ENCODE measurements at places on chromosomes 13 and 19.

- DNase-seq, result peak; percentile 12
These were observed 21.3 kb downstream of the VRK3 start for GRCh38 chr19:50003810-50004419.

- no peak for DNase-seq
These were observed 1.1 kb downstream of the SHISA2 start for GRCh38 chr13:26050568-26051230.

DNA sequence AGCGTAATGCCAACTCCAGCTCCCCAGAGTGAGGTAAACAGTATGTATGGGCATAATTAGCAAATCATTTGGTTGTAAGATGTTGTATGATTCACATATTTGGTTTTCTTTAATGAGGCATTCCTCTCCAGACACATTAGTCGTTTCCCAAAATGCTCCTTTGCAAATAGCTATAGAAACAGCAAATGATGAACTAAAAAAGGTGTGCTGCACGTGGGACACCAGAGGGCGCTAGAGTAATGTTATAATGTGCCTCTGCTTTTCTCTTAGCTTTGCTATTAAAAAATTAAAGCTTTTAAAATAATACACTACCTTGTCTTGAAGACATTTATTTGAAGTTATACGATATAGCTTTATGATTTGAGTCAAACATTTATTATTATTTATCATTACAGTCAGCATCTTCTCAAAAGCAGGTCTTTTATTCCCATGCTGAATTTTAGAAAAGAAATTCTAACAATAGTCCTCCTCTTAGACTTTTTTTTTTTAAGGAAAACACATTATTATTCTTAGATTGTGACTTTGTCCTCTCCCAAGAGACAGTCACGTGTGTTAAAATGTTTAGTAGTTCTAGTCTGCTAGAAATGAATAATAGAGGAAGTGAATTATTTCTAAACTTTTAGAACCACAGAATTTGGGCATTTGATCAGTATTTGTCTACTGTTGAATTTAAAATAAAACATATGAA, 121.6 kb upstream of the FRY start:
- peak; percentile 71 for DNase-seq

DNA sequence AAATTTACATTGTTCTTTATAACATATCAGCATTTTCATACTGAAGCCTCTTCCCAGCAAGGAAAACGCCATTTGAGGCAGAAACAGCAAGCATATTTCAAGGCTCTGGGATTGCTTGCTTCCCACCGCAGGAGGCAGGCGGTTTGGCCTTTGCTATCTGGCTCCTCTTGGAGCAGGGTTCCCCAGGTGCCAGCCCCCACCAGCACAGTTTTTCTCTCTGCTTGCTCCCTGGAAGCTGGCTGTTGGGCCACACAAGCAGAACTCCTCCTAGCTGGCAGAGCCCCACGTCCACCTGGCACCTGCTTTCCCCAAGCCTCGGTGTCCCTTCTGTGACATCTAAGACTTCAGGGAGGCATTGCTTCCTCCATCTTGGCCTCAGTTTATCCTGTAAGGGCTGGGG, 16.7 kb downstream of the GATAD2A start:
- no peak for DNase-seq

DNA sequence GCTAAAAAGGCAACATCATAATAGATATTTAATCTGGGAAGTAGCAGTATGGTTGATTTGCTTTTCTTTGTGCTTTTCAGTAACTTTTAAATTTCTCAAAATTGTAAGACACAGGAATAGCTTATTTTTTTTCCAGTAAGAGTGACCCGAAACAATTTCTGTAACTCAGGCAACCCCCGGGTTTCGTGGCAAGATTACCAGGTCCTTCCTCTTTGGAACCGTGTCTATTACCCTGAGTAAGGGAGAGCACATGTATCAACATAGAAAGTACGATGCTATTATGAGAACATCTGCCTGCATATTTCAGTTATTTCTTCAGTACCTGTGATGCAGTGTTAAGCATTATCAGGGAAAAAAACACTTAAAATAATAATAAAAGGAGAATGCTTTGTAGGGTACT, 64.1 kb downstream of the DOCK9 start:
- DNase-seq, result no peak

DNA sequence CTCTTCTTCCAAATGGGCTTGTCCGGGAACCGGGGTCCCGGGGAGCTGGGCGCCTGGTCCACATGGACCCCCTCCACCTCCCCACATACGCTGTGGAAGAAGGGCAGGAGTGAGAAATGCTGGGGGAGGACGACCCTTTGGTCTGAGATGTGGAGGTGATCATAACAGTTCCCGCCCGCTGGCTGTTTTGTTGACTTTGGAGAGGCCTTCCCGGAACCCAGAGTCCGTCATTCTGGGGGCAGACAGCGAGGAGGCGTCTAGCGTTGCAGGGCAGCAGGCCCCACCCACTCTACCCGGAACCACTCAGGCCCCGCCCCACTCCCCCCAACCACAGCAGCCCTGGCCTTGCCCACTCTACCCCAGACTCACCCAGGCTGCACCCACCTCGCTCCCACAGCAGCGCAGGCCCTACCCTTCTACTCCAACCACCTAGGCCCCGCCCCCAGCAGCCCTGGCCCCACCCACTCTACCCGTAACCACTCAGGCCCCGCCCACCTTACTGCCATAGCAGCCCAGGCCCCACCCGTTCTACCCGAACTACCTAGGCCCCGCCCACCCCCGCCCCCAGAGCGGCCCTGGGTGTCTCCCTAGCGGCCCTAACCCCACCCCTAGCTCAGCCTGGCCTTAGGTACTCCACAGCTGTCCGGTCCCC, 7.1 kb downstream of the GPR108 start:
- peak; percentile 25 for DNase-seq

- no peak for DNase-seq
These were observed 99.7 kb upstream of the RXFP2 start for GRCh38 chr13:31639443-31640163.

GRCh38 chr13:98411013-98411412, 165.9 kb downstream of the STK24 start:
- DNase-seq, result no peak

DNA sequence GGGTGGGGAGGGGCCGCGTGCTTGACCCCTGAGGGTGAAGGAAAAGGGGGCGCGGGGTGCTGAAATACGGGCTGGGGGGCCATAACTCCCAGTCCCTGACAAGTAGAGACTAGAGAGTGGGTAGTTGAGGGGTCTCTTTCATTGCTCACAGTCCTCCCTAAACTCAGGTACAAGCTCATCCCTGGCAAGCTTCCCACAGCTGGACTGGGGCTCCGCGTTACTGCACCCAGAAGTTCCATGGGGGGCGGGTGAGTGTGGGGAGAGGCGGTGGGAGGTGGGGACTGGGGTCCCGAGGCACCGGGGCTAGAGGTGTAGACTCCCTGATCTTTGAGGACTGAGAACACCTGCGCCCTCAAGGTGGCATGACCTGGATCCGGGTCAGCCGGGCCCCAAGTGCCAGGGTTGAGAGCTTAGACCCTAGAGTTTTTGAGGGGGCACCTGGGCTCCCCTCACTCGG, 1.3 kb downstream of the ETV2 start:
- no peak for DNase-seq

DNA sequence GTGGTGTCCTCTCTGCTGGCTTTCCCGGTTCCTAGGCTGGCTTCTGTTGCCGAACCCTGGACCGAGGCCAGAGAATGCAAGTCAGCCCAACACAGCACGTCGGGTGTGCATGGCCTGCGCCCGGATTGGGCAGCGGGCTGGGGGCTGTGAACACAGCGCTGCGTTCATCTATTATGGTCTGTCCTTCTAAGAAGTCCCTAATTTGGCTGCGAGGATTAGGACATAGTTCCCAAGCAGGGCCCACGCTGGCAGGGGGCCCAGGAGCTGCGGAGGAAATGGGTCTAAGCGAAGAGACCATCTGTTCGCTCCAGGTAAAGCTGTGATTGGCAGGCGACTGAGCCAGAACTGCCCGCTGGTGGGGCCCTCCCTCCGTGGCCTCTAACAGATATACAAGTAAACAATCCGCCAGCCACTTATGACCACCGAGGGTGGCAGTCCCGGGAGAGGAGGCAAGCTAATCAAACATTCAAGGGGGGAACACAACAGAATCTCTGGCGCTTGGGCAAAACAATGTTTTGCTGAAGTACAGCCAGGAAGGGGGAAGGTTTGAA, 6.0 kb downstream of the SYCE2 start:
- DNase-seq, result no peak

DNA sequence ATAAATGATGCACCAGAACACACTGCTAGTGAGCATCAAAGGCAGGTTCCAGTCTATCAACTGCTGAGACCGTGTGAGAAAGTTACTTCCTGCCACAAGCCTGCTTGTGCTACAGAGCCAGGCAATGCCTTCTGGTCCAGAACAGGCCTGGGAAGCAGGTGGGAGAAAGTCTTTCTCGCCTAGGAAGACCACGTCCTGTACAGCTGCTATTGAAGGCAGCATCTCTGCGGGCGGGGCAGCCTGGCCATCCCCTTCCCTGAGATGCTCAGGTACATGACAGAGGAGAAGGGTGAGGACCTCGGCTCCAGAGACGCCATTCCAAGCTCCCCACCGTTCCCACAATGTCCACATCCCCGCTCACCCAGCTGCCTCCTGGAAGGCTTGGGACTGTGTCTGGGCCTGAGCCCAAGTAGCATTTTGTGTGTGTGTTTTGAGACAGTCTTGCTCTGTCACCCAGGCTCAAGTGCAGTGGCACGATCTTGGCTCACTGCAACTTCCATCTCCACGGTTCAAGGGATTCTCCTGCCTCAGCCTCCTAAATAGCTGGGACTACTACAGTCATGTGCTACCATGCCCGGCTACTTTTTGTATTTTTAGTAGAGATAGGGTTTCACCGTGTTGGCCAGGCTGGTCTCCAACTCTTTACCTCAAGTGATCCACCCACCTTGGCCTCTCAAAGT, 3.4 kb downstream of the RFX1 start:
- DNase-seq, result peak; percentile 75

- DNase-seq, result no peak
These were observed 30.8 kb downstream of the SMARCA4 start for GRCh38 chr19:10991521-10992081.

DNA sequence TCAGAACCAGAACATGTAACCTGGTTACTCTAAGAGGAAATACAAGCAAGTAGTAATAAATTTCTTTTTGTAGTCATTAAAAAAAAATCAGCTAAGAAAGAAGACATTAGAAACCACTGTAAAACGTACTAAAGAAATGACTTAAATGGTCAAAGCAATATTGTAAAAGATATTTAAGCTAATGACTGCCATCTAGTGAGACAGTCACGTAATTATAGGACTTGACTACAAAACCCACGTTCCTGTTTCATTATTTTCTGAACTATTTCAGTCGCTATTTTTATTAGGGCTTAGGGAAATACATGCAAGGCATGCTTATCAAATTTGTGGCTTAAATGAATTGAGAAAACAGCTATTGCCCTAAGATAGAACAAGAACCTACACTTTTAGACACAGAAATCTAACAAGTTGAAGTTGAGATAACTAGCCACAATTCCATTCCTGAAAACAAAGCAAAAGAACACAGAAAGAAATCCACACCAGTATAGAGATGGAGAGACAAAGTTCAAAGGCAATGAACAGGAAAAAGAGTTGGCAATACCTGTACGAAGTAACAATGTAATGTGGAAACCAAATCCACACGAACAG, 17.9 kb downstream of the ALG5 start:
- DNase-seq, result peak; percentile 22

GRCh38 chr19:6362351-6362801, 1.0 kb downstream of the CLPP start:
- DNase-seq, result peak; percentile 66

GRCh38 chr13:50594276-50595051, 249.0 kb downstream of the DLEU7 start:
- no peak for DNase-seq

DNA sequence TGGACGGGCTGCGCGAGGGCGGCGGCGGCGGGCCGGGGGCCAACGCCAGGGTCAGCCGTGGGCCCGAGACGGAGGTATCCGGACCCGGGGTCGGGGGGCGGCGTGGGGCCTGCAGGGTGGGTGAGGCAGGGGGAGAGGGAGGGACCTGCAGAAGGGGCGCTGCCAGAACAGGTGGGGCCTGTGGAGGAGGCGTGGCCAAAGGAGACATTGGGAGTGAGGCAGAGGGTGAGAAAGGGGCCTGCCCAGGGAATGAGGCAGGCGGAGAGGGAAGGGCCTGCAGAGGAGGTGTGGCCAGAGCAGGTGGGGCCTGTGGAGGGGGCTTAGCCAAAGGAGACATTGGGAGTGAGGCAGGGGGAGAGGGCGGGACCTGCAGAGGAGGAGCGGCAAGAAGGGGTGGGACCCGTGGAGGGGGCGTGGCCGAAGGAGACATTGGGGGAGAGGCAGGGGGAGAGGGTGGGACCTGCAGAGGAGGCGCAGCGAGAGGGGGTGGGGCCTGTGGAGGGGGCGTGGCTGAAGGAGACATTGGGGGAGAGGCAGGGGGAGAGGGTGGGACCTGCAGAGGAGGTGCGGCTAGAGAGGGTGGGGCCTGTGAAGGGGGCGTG, 4.2 kb downstream of the PRR36 start:
- DNase-seq, result peak; percentile 72

- DNase-seq, result no peak
These were observed 11.6 kb downstream of the WTIP start for GRCh38 chr19:34493038-34493648.

GRCh38 chr13:71242201-71242600, 624.8 kb downstream of the DACH1 start:
- DNase-seq, result no peak

- no peak for DNase-seq
These were observed 144.8 kb downstream of the PDS5B start for GRCh38 chr13:32731074-32731473.

- DNase-seq, result peak; percentile 29
These were observed 35.3 kb downstream of the FPR3 start for GRCh38 chr19:51830274-51830673.

GRCh38 chr13:80070024-80070703, 270.8 kb downstream of the SPRY2 start:
- no peak for DNase-seq

- peak; percentile 27 for DNase-seq
These were observed 12.8 kb downstream of the FUT6 start for GRCh38 chr19:5826531-5827341.

DNA sequence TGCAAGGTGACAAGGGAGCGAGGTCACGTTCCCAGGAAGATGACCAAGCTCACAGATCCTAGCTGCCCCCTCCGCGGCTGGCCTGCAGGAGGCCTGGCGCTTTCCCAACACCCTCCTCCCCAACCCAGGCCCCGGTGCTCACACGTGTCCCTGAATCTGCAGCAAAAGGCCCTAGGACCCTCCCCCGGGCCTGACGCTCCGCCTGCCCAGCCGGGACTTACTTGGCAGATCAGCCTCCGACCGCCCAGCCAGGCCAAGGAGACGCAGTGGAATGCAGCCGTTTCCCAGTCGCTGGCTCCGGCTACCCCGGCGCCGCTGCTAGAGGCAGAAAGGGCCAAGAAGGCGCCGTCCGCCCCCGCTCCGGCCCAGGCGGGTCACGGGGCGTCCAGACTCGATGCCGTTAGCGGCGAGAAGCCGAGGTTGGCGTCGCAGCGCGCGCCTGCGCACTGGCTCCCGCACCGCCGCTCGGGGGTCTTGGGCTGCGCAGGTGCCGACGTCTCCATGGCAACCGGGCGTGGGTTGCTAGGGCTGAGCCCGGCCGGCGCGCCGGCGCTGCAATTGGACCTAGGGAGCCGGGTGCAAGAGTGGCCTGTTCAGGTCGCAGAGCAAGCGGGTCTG, at the start of gene PNMA8A:
Gene PNMA8A (minus strand): TSS at position 448 of the 618 bp plus-strand sequence. CDS start 528 bp downstream, outside the sequence.
- DNase-seq, result no peak

Data from CD4-positive, alpha-beta T cell treated with Interleukin-17A for 1 hour (primary cell).